ENCODE measurements at places on chromosomes 4 and X. TPM values are rescaled to one million over a fixed set of nuclear protein-coding genes. Genes with fewer than 3 reads are reported as not detected.

Gene ADH1B
- not detected for total RNA-seq

Gene TET2
- total RNA-seq = 5.9 TPM

Gene SLC10A6
- not detected for total RNA-seq

Gene CMC4
- total RNA-seq = 14.4 TPM

Gene GPRASP1
- total RNA-seq = 0.98 TPM

Gene ASB12
- not detected for total RNA-seq

Gene LUZP4
- not detected for total RNA-seq

Gene RAB28
- 16.0 TPM for total RNA-seq

Gene HHIP
- total RNA-seq = 1.7 TPM

Gene NSDHL
- total RNA-seq = 47.4 TPM

Gene PDZD4
- 0.17 TPM for total RNA-seq

Gene ZNF732
- total RNA-seq = 2.4 TPM

Gene CFI
- 5.8 TPM for total RNA-seq

Gene PRDM5
- total RNA-seq = 7.3 TPM

Gene MXRA5
- 0.07 TPM for total RNA-seq

Gene RAB40A
- 0.07 TPM for total RNA-seq

Gene ETNPPL
- not detected for total RNA-seq

Gene GRPEL1
- 52.7 TPM for total RNA-seq

Gene FGF5
- 5.8 TPM for total RNA-seq

Gene NLRP2B
- total RNA-seq = not detected

Gene C4orf51
- total RNA-seq = not detected

Gene IQCM
- total RNA-seq = not detected

Gene SULT1E1
- total RNA-seq = not detected

Gene SLC25A14
- 15.9 TPM for total RNA-seq

Gene AFF2
- total RNA-seq = under 0.01 TPM

Gene UPF3B
- total RNA-seq = 4.8 TPM

Gene SPANXA2
- total RNA-seq = not detected

Gene ADD1
- 222 TPM for total RNA-seq

Gene NKX6-1
- total RNA-seq = not detected

Gene RHOXF2B
- not detected for total RNA-seq

Gene GYPA
- not detected for total RNA-seq

Gene CYSLTR1
- total RNA-seq = not detected

Gene CT55
- total RNA-seq = not detected

Gene ATP8A1
- 4.3 TPM for total RNA-seq

Gene TMPRSS11A
- total RNA-seq = not detected

Gene LANCL3
- total RNA-seq = 0.12 TPM

Gene CFAP299
- not detected for total RNA-seq

Gene ZNF711
- total RNA-seq = 4.3 TPM

Gene TREX2
- not detected for total RNA-seq

Gene MMRN1
- total RNA-seq = not detected

Gene ZNF630
- total RNA-seq = 1.5 TPM

Gene GPR119
- not detected for total RNA-seq

Gene NEXMIF
- total RNA-seq = 0.07 TPM

Gene GRIA3
- total RNA-seq = 0.80 TPM

Gene TRAM1L1
- total RNA-seq = 2.5 TPM

Gene SOD3
- 0.43 TPM for total RNA-seq

Gene NOX1
- total RNA-seq = not detected

Gene SERTM2
- not detected for total RNA-seq

Gene ARHGAP4
- 20.2 TPM for total RNA-seq

Gene MAGEC1
- not detected for total RNA-seq

Gene PPEF1
- not detected for total RNA-seq

Gene MAGEA2B
- not detected for total RNA-seq

Gene ADH7
- not detected for total RNA-seq

Gene CFAP99
- not detected for total RNA-seq

Gene SCD5
- 6.1 TPM for total RNA-seq

Gene QRFPR
- 0.51 TPM for total RNA-seq

Gene NSG1
- total RNA-seq = 1.6 TPM

Gene SPANXN3
- total RNA-seq = not detected

Gene MAGED4
- total RNA-seq = 13.2 TPM
